ENCODE measurements at places on chromosomes 4 and X.
A peak's percentile ranks its signal among the peaks of the same experiment; 100 is the strongest.

DNA sequence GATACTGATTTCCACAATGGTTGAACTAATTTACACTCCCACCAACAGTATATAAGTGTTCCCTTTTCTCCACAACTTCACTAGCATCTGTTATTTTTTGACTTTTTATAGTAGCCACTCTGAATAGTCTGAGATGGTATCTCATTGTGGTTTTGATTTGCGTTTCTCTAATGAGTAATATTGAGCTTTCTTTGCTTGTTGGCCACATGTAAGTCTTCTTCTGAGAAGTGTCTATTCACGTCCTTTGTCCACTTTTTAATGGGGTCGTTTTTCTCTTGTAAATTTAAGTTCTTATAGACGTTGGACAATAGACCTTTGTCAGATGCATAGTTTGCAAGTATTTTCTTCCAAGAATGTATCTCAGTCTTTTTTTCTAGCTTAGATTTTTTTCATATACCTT is 10.0 kb downstream of the FBXW7 start:
- DNase-seq, result no peak

GRCh38 chr4:164977243-164978164 is at the start of gene TRIM61:
TSS of gene TRIM61 (minus strand) at chr4:164977657. CDS start at chr4:164970002, 7,655 bp downstream.
- peak; percentile 10 for DNase-seq

DNA sequence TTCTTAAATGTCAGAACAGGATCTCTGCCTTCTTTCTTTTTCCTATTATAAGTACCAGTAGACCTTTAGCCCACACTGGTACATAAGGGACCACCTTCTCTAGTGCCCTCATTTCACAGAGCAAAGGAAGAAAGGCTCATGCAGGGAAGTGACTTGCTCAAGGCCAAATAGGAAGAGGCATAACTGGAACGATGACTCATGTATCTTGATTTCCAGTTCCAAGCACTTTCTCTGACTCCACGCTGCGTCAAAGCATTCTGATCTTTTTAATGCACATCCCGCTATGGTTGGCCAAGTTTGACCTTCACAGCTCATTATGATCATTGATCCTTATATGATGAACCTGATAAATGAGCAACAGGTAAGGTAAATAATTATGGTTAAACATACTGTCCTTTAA is 542.0 kb downstream of the GBA3 start:
- DNase-seq, result no peak

DNA sequence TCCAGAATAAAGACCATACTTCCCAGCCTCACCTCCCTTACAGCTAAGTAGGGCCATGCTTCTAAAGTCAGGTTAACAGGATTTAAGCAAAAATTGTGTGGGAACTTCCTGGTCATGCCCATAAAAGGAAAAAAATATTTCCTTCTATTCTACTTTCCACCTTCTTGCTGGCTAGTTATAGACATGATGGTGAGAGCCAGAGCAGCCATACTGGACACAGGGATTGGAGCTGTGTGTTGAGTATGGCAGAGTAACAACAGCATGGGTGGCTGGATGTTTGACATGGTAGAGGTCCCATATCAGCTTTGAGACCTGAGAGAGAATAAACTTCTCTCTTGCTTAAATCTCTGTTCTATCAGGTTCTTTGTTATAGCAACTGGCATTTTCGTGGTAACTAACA is 15.1 kb upstream of the CBR4 start:
- no peak for DNase-seq

GRCh38 chrX:104187931-104188330 is 21.7 kb downstream of the FAM199X start:
- DNase-seq, result no peak

DNA sequence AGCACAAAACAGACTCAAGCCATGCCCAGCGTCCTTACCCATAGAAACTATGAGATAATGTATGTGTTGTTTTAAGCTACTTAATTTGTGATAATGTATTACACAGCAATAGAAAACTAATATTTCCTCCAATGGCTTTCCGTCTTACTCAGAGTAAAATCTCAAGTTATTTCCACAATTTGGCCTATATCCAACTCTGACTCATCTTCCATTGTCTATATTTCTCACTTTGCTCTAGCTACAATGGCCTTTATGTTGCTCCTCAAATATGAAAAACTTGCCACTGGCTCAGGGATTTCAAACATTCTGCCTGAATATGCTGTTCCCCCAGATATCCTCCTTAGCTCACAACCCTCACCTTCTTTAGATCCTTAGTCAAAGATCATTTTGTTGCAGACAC is 31.6 kb downstream of the IQCM start:
- no peak for DNase-seq

Data from stimulated activated CD8-positive, alpha-beta memory T cell treated with anti-CD3 and anti-CD28 coated beads, Interleukin-7, amount 100 ng/mL, for 1 hour (primary cell).